ENCODE measurements at places on chromosomes 16 and 17.
A peak's percentile ranks its signal among the peaks of the same experiment; 100 is the strongest.

- peak; percentile 61 for DNase-seq
These were observed 254.4 kb downstream of the C16orf95 start for GRCh38 chr16:87062569-87063442.

DNA sequence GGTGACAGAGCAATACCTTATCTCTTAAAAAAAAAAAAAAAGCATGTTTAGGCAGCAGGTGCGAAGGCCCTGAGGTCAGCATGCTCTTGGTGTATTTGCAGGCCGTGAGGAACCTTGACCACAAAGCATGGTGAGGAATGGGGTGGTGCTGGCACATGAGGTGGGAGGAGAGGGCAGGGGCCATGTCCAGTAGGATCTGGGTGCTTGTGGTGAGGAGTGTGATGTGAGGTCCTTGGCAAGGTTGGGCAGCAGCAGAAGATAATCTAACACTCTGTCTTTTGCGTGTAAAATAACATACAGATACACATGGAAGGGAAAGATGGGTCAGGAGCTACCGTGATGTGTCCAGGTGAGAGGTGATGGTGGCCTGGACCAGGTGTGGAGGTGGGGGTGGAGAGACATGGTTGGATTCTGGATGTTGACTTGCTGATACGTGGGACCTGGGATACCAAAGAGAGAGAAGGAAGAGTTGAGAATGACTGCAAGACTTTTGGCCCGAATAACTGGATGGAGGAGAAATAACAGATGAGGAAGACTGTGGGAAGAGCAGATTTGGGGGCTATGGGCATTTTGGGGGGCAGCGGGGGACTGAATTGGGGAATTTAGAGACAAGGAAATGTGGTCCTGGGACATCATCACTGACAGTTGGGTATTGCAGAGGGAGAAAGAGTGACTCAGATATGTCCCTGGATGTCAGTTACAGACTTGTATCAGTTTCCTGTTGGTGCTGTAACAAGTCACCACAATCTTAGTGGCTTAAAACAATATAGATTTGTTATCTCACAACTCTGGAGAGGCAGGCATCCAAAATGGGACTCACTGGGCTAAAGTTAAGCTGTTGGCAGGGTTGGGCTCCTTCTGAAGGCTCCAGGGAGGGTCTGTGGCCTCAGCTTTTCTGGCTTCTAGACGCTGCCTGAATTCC is 274.9 kb downstream of the HAPSTR1 start:
- DNase-seq, result no peak

DNA sequence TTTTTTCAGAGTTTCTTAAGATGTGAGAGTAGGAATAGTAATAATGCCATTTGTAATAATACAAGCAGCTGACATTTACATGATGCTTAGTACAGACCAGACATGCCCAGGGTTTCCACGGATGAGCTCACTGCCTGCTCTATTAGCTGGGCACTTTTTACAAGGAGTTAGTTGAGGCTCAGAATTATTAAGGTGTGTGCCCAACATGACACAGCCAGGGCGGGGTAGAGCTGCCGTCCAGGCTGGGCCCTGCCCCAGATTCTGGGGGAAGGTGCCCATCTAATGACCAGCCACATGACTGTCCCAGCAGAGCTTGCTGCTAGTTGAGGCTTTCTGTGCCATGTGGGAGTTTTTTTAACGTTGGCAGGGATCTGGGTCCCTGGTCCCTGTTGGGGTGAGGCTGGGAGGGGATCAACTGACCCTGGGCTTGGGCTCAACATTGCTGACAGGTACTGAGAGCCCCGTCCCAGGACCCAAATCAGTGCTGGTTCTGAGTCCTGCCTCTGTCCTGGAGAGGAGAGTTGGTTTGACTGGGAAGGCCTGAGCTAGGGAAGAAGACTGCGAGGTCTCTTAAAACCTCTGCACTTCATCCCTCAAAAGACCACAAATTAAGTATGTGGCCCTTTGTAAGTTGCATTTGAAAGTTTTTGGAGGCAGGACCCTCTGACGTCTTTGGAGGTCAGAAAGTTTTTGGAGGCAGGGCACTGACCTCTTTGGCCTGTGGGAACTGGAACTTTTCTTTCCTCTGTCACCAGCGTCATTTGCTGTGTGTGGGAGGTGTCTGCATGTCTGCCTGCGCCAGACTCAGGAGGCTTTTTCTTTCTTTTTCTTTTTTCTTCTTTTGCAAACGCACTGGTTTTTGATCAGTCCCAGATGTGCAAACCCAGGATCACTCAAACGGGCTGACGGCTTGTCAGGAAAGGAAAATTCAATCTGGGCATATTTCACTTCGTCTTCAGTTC is 2.2 kb downstream of the CRISPLD2 start:
- DNase-seq, result no peak

- no peak for DNase-seq
These were observed 33.8 kb upstream of the CLEC18A start for GRCh38 chr16:69917311-69917710.

DNA sequence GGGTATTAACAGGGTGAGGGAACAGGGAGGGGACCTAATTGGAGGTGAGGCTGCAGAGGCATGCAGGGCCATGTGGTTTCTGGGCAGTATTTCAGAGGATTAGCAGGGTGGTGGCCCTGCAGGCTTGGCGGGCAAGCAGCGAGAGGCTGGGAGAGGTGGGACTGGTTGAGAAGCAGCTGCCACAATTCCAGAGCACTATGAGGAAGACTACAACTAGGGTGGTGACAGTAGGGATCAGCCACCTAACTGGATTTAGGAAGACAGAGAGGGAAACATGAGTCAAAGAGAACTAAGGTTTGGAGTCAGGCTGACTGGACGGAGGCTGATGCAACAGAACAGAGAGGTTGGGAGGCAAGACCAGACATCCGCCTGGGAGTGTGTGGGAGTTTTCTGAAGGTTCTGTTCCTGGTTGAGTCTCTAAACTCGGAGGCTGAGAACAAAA is 12.3 kb downstream of the ALOXE3 start:
- no peak for DNase-seq

DNA sequence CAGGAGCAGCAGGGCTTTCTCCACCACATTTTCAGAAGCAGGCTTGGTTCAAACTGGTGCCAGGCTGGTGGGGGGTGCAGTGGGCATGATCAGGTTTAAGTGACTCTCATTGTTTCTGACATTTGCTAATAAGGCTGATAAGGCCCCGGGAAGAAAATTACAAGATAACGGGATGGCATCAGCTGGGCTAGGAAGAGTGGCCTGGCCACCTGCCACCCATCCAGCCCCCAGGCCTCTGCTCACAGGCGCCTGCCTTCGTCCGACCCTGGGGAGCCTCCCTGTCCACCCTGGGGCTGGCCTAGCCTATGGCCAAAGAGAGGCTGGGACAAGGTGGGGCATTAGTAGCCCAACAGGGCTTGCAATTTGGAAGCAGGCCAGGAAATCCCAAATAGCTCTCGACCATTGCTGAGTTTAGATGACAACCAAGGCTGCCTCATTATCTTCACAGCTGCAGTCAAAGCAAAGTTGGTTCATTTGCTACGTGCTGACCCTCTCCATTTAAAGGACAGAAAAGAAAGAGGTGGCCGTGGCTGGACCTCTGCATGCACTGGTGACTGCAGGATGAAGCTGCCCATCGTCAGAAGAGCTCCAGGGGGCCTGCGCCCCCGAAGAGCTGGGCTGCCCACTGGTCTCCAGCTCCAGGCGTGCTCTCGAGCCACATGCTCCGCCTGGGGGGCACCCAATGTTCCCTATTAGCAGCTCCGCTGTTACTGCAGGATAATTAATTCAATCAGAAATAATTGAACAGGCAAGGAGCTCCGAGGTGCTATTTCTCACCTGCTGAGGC is 44.9 kb downstream of the PEMT start:
- no peak for DNase-seq

DNA sequence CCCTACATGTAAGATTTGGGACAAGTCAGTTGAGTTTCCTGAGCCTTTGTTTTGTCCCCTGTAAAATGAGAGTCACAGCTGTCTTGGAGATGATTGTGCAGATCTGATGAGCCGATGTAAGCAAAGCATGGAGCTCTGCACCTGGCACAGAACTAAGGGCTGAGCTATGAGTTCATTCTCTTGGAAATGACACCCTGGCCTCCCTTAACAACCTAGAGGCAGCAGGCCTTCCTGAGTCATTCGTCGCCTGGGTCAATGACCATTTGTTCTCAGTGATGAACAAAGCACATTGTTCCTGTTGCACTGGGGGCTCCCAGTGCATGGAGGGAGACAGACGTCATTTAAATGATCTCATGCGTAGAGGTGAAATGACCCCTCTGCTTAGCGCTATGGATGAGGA is 62.8 kb upstream of the GCSH start:
- no peak for DNase-seq

DNA sequence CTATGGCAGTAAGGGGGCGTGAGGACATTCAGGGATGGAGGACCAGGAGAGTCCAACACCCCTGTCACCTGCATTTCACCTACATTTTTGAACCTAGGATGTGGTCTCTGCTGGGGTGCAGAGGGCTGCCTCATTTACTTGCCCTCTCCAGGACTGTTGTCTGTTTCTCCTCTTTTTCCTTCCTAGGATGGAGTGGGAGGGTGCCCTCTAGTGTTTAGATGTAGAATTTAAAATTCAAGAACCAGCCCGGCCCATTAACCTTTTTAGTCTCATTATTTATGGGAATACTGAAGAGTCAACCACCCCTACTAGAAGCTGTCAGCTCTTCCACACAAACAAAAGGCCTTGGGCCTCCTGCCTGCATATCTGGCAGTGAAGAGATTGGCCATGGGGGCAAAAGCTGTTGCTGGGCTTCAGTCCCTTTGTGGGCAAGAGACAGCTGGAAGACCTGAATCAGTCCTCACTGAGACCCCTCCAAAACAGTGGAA is 2.5 kb upstream of the STARD3 start:
- peak; percentile 72 for DNase-seq

- no peak for DNase-seq
These were observed 481 bp downstream of the CNTROB start for GRCh38 chr17:7932483-7932891.

- no peak for DNase-seq
These were observed 114.5 kb upstream of the CHMP6 start for GRCh38 chr17:80876950-80877728.

GRCh38 chr17:50863221-50863843 is 2.8 kb downstream of the TOB1 start:
- DNase-seq, result no peak

DNA sequence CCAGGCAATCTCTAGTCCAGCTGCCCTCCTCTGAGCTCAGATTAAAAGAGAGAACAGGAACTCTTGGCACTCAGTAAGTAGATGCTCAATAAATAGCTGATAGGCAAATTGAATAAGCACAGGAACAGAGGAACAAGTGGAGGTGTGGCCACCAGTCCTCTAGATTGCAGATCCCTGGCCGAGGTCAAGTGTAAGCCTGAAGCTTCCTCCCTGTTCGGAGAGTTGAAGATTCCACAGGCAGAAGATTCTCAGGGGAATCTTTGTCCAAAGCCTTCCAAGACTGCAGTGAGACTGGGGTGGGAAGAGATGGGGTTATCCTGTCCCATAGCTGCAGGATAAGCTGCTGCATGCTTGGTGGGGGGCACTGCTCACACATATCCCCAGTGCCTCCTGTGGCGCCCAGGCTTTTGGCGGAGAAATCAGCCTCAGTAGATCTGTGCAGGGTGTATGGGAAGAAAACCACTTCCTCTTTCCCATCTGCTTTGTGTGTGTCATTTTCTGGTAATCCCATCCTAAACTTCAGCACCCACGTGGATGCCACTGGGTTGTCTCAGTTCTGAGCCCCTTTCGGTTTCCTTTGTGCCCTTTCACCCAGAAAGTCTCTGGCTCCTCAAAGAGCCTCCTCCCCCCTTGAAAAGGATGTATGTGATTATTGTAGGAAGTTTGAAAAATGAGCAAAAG is 12.1 kb downstream of the CD300A start:
- no peak for DNase-seq

GRCh38 chr16:83732536-83732935 is 75.2 kb upstream of the HSBP1 start:
- no peak for DNase-seq

DNA sequence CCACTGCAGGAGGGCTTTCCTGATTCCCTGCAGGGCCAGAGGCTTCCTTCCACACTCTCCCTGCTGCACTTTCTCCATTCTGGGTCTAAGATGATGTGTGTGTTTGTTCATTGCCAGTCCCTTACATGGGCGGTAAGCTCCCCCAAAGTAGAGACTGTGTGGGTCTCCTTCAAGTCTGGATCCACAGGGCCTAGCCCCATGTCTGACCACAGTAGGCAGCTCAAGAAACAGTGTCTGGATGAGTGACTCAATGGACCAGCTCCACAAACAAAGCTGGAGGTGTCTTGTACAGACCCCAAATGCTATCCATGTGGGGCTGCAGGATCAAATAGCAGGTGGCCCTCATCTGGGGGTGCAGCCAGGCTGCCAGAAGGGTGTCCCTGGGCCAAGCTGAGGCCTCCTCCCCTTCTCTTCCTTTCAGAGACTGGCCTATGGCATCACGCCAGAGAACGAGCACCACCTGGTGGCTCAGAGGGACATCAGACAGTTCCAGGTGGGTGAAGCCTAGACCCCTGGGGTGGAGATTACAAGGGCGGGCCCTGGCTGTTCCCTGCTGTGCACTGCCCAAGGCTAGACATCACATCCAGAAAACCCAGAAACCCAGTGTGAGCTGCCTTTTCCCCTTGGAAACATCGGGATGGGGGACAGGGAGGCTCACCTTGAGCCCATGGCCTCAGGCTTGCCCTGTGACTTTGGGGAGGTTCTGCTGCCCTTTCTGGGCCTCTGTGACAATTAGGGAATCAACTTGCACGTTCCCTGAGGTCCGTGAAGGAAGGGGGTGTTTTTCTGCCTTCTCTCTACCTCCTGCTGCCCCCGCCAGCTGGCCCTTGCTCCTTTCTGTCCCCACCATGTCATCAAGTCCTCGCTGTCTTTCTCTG is 45.9 kb downstream of the SLC6A2 start:
- peak; percentile 59 for DNase-seq

GRCh38 chr17:10968007-10968406 is 130.1 kb upstream of the PIRT start:
- DNase-seq, result no peak

DNA sequence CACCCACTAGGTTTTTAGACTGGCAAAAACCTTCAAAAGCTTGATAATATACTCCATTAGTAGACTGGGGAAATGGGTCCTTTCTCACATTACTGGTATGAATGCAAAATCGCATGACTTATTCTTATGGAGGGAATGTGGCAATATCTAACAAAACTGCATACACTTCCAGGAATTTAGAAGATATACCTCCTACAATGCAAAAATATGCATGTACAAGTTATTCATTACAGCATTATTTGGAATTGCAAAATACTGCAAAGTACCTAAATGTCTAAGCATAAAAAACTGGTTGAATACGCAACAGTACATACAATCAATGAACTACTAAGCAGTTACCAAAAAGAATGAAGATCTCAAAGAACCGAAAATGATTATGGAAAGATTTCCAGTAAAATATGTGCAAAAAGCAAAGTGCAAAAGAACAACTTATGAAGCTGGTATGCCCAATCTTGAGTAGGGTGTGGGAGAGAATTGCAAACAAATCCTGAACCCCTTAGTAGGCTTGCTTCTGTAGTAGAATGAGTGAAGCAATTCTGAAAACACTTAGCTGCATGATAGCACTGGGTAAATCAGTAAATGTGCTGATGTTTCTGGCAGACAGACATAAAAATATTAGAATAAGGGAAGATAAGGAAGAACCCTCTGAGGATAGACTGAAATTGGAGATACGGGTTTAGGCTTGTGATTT is 180.1 kb downstream of the PARN start:
- no peak for DNase-seq

GRCh38 chr17:43453331-43453812 is 30.4 kb upstream of the DHX8 start:
- DNase-seq, result no peak

Measured in NCI-H1694 (cell line).